CD4-positive, alpha-beta T cell treated with Interleukin-17A for 1 hour (primary cell): ENCODE measurements at places on chromosomes 1 and 21.
A peak's percentile ranks its signal among the peaks of the same experiment; 100 is the strongest.

GRCh38 chr1:198151688-198152087 is 5.1 kb upstream of the NEK7 start:
- DNase-seq: no peak

DNA sequence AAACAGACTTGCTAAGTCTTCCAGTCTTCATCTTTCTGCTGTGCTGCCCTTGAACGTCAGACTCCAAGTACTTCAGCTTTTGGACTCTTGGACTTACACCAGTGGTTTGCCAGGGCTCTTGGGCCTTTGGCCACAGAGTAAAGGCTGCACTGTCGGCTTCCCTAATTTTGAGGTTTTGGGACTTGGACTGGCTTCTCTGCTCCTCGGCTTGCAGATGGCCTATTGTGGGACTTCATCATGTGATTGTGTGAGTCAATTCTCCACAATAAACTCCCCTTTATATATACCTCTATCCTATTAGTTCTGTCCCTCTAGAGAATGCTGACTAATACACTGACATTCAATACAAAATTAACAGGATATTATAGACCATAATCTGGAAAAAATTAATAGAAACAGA is 628.1 kb downstream of the PLPP3 start:
- DNase-seq: no peak

DNA sequence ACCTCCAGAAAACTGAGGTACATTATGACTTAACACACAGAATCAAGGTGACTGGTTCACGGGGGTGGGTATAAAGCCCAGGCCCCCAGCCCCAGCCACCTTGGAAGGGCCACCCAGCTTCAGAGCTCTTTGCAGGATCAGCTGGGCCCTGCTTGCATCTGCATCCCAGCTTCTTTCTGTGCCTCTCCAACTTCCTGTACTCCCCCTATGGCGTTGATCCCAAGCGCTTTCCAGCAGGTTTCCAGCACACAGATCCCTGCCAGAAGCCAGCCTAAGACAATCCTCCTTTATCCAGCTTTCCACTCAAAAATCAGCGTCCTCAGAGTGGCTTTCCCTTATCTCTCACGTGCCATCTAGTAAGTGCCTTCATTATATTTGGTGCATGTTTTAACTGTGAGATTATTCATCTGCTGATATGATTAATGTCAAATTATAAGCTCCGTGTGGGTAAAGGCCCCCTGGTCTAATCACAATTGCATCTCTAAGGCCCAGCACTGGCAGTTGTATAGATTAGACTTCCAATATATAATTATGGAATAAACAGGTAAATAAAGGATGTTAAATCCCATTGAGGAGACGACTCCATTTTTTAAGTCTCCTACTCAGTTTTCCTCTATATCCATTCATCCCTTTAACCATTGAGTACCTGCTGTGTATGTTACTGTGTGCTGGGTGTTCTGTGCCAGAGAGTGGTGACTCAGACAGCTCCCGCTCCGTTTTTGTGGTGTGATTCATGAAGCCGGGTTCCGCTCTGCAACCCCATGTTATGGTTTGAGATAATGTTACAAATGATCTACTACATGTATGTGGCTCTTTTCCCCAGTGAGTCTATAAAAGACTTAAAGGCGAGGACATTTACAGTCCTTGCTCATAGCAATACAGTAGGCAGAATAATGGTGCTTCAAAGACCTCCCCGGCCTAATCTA is 387.6 kb downstream of the PCP4 start:
- DNase-seq: no peak

DNA sequence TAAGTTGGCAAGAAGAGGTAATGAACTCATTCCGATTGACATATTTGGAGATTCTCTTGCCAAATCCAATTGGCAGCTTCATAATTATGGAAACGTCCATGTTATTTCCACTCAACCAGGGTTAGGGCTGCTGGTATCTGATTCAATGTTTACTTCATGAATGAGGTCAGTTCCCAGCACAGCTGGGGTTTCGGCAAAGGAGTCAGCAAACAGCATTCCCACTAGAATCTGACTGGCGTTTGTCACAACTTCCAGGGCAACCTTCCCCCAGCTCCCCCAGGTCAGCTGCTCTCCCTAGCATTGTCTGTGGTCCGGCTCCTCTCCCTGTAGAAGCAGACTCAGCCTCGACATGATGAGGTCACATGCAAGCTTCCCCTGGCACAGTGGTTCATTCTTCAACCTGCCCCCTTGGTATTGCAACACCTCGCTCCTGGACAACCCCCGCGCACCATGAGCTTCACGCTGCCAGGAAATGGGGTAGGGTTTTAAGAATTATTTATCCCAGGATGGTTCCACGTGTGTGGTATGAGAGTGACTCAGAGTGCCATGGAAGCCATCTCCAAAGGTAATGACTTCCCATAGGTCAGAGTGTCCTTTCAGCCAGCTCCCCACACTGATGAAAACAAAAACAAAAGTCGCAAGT is 100.7 kb upstream of the SLC25A33 start:
- DNase-seq: no peak

GRCh38 chr1:152047413-152047729 is 10.6 kb upstream of the S100A11 start:
- DNase-seq: no peak

DNA sequence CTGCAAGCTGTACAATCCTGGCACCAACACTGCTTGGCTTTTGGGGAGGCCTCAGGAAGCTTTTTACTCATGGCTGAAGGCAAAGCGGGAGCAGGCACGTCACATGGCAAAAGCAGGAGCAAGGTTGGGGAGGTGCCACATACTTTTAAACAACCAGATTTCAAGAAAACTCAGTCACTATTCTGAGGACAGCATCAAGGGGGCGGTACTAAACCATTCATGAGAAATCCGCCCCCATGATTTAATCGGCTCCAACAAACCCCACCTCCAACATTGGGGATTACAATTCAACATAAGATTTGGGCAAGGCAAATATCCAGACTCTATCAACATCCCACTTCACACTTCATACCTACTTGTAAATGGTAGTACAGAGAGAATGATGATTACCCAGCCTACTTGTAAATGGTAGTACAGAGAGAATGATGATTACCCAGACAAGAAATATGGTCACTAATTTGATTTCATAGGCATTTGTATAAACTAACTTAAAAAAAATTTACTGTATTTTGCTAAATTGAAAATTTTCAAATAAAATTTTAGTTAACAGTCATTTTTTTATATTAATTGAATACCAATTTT is 24.9 kb downstream of the ATP5PF start:
- DNase-seq: no peak

- DNase-seq: peak; percentile 30
These were observed 81.1 kb downstream of the SIK1 start for GRCh38 chr21:43345746-43346409.

- no peak for DNase-seq
These were observed 16.5 kb upstream of the SPAG17 start for GRCh38 chr1:118201524-118201923.

DNA sequence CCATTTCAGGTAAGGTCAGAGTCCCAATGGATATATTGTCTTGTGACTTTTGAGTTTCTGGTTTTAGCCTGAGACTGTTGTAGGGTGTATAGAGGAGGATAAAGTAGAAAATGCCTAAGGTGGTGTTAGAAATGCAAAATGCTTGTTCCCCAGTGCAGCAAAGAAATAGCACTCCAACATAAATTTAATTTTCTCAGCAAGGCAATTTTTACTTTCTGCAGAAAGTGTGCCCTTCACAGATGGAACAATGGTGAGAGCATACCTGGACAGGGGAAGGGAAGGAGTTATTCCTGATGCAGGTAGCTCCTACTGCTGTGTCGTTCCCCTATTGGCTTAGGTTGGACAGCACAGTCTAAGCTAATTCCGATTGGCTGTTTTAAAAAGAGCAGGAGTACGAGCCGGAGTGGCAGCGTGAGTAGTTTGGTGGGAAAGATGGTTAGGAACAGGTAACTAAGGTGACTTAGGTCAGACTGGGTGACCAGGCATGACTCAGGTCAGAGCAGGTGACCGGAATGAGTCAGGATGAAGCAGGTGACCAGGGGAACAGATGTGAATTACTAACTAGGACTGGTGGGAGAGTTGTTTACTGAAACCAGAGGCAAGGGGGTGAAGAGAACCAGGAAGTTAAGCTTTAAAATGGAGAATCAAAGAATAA is 21.5 kb downstream of the SPATA45 start:
- DNase-seq: no peak

DNA sequence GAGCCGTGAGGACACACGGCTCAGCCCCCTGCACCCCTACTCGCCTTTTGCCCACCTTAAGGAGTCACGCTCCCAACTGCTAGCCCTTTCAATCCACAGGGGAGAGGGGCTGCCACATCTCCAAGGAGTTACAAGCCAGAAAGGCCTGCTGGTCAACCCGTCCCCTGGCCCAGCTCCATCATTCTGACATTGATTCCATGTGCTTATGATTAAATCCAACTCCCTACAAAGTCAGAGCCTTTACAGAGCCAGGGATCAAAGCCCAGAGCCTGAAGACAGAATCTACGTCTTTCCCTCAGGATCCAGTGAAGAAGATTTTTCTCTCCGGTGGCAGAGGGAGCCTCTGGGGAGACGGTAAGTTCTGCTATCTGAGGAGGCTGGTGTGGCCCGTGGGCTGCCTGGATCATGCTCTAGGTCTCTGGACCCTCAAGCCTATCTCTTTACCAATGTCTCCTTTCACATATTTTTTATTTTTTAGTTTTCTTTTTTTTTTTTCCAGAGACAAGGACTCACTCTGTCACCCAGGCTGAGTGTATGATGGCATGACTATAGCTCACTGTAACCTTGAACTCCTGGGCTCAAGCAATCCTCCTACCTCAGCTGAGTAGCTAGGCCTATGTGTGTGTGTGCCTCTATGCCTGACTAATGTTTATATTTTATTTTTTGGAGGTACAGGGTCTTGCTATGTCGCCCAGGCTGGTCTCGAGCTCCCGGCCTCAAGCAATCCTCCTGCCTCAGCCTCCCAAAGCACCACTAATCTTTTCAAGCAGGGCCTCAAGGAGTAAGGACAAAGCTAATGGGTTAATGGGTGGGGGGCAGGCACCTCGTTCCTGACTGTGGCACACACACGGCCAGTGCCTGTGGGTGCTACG is 61.3 kb downstream of the SLC66A1 start:
- DNase-seq: no peak

DNA sequence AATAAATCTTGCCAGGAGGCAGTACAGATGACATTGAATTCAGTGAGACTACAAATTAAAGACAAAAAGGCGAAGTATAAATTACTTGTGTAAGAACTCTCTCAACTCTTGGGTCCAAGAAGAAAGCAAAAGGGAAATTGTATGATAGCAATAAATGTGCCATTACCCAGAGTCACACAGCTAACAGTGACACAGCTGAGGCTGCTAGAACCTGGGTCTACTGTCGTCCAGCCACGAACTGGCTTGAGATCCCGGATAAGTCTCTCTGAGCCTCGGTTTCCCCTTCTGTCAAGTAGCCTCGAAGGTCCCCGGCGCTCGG is 362 bp upstream of the ROR1 start:
- no peak for DNase-seq

DNA sequence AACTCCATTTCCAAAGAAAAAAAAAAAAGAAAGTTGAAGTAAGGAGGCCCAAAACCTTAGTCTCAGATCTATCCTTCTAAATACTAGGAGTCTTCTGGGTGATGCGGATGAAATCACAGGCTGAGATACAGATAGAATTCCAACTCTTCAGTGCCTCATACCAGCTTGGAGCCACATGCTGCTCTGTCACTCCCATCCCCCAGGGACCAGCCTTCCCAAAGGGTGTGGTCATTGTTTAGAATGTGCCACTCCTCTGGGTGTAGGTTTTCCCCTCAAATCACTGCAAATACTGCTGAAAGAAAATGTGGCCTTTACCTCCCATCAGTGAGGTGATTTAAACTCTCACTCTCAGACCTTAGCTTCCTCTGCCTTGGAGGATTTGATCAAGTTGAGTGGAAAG is 112.9 kb downstream of the CDC7 start:
- no peak for DNase-seq

DNA sequence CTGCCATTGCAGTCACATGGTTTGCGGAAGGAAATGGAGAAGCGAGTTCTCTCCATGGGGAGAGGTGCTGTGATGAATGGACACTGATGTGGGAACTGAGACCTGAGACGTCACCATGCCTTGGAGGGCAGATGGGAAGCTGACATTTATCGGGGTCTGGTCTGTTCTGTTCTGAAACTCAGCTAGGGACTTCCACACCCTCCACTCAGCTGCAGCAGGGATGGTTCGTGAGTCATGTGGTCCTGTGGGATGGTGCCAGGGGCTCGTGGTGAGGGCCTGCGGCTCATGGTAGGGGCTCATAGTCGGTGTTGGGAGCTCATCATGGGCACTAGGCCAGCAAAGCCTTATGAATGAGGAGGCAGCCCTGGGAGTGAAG is 6.1 kb downstream of the GPR137B start:
- no peak for DNase-seq

- DNase-seq: no peak
These were observed 10.8 kb upstream of the SMIM12 start for GRCh38 chr1:34870395-34870794.

DNA sequence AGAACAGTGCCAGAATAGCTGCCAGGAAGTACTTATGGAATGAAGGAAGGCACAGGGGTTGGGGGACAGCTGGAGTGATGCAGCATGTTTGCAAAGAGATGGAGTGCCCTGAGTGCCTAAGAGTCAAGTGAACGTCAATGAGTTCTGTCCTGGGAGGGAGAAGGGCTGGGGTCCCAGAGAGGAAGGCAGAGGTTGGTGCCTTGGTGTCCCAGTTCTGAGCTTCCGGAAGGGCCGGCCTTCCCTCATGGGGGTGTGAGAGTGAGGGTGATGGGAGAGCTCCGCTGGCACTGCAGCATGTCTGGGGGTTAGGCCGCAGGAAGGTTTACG is 17.6 kb downstream of the NES start:
- DNase-seq: no peak

GRCh38 chr1:11730429-11730891 is 5.5 kb upstream of the AGTRAP start:
- peak; percentile 68 for DNase-seq

DNA sequence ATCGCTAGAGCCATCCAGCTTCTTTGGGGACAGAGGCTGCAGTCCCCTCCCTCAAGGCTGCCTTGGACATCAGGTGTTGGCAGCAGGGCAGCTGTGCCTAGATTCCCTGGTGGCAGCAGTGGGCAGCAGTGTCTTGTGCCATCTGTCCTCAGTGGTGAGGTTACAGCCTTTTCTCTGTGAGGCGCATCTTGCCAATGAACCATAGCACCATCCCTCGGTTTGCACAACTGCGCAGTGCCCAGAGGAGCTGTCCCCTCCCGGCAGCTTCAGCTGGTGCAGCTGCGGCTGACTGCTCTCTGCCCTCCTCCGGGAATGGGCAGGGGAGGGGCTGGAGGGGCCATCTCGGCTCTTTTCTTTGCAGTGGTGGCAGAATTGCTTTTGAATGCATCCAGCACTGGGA is 59.0 kb upstream of the C8B start:
- DNase-seq: no peak

GRCh38 chr1:27416387-27417111 is 24.1 kb downstream of the GPR3 start:
- peak; percentile 79 for DNase-seq
